ENCODE measurements at places on chromosomes 11 and 22. TPM values are rescaled to one million over a fixed set of nuclear protein-coding genes. Genes with fewer than 3 reads are reported as not detected.

The GAB4 gene
- not detected for total RNA-seq

The ANO1 gene
- not detected for total RNA-seq

The MPZL3 gene
- 0.86 TPM for total RNA-seq

The AQP11 gene
- 0.88 TPM for total RNA-seq

The CASP5 gene
- 1.5 TPM for total RNA-seq

The SLC6A5 gene
- total RNA-seq: not detected

Measured in placental pericyte (primary cell).